Karpas-422 (cell line): ENCODE measurements at places on chromosomes 13 and 19.
A peak's percentile ranks its signal among the peaks of the same experiment; 100 is the strongest.

DNA sequence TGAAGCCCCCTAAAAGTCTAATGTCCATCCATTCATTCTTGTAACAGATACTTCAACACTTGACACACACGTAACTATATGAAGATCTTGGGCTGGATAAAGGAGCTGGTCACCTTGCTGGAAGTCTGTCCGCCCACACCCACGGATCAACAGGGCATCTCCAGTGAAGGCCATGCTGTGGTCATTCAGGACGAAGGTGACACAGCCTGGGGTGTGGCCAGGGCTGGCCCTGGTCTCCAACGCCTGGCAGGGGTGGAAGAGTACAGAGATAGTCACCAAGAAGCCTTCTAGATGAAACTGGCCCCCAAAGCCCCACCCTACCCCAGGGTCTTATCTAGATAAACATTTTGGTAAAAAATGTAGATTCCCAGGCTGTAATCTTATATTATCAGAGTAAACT is 6.8 kb upstream of the PHLDB3 start:
- no peak for DNase-seq

DNA sequence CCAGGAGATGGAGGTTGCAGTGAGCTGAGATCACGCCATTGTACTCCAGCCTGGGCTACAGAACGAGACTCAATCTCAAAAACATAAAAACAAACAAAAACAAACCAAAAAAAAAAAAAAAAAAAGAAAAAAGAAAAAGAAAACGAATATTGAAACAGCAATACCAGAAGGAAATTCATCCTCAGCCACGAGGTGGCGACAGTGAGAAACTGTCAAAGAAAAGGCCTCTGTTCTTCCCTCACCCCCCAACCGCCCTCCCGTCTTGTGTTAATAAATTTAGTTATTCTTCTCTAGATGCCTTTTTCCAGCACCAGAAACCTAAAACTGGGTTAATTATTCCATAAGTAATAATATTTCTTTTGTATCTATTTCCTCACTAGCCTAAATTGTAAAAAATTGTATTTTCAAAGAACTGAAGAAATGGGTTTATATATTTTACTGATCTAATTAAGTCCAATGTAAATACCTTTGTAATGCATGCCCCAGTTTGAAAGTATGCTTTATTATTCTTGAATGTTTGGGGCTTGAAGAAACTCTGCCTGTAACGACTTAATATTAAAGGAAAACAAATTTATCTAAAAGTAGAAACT is 38.6 kb downstream of the LIG4 start:
- peak; percentile 85 for DNase-seq

DNA sequence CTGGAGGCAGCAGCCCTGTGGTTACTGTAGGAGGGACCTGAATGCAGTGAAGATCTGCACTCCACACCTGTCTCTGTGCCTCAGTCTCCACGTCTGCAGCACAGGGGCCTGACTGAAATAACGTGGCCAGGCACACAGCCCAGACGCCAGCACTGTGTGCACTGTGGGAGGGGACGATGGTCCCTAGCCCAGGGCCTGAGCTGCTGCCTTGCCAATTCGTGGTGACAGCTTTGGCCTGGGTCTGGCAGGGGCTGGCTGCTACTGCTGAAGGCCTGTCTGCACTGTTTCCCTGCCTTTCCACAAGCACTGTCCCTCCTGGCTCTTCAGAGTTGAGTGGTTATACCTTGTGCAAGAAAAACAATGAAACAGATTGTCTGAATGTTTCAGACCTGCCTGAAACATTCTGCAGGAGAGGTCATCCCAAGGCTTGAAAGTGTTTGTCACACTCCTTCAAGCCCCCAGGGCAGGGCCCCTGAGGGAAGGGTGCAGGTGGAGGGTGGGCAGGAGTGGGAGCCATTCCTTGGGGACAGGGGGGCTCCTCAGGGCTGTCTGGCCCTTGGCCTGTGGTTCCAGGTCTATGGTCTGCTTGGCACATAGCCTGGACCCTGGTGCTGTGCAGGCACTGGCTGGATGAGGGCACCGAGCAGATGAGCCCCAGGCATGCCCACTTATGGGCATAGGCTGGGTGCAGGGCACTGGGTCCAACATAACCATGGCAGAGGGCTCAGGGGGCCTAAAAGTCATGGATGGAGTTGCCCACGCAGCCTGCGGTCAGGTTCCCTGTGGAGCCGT is 38.7 kb upstream of the LDLR start:
- peak; percentile 54 for DNase-seq

- no peak for DNase-seq
These were observed 2.6 kb downstream of the PCDH17 start for GRCh38 chr13:57633950-57634838.

GRCh38 chr19:38252385-38252784 is 3.8 kb downstream of the PPP1R14A start:
- DNase-seq = no peak

DNA sequence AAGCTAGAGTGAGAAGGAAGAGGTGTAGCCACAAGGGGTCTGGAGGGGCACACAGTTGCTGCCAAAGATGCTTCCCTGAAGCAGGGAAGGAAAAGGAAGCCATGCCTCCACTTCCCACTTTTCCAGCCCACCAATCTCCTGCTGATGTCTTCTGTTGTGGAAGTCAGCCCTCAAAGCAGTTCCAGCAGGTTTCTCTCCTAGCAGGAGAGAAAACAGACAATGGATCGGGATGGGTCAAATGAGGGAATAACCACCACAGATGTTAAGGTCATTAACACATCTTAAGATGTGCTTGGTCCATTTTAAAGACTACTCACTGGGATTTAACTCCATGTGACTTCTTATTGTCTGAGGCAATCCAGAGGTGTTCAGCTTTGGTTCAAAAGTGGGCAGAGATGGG is 284.1 kb upstream of the SOX21 start:
- no peak for DNase-seq

GRCh38 chr13:93199856-93200255 is 26.8 kb upstream of the GPC6 start:
- no peak for DNase-seq

DNA sequence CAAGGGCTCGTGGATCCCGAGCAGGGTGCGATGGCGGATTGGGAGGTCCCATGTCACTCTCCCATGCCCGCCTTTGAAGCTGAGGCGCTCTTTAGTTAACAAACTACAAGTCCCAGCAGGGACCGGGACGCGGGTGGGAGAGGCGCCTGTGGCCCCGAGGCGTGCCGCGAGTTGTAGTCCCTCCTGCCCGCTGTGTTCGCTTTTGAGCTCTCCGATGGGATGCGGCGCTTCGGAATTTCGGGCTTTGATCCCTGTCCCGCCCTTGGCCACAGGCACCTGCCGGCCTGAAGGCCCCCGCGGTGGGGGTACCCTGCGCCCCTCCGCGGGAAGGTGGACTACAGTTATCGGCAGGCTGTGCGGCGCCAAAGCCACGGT is 11.0 kb downstream of the CYTH2 start:
- no peak for DNase-seq

- no peak for DNase-seq
These were observed 64.4 kb upstream of the NPAS1 start for GRCh38 chr19:46954993-46955812.

DNA sequence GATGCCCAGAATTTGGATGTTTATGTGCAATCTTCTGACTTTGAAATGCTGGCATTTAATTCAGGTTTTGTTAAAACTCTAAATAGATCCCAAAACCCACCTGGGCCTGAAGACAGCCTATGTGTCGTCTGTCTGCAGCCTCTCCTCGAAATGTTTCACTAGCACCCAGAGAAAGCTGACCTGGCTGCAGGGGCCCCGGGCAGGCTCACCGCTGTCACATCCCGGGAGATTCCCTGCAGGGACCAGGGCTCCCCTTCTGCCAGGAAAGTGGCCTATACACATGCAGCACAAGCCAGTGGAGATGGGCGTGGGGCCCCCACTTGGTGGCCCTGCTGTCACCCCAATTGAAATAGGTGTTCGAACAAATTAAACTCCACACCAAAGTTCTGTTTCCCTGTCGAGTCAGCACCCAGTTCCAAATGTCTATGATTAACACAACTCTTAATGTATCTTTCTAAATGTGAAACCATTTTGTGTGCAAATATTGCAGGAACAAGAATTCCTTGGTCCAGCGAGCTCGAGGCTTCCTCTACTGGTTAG is 145.8 kb upstream of the ZNF507 start:
- DNase-seq = no peak

GRCh38 chr13:102317593-102317992 is 84.3 kb downstream of the FGF14 start:
- no peak for DNase-seq

DNA sequence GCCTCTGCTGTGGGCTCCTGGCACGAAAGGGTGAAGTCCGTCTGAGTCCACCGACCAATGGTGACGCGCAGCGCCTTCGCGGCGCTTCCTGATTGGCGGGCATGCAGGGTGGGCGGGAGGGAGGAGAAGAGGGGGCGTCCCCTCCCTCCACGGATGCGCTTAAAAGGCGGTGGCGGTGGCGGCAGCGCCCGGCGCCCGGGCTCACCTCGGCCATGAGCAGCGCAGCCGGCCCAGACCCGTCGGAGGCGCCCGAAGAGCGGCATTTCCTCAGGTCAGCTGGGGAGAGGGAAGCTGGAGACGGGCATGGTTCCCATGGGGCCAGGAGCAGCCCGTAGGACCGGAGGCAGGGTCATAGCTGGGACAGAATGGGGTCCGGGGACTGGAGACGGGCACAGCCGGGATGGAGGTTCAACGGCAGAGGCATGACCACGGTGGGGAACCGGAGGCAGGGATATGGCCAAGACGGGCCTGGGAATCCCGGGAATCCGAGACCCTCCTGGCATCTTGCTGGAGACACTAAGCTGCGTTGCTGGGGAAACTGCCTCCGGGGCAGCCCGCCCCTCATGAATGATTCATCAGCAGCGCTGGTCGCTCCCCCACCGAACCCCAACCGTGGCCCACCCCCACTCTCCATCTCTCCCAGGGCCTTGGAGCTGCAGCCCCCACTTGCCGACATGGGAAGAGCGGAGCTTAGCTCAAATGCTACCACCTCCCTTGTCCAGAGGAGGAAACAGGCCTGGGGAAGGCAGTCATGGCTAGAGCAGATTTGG is at the start of gene YJEFN3:
YJEFN3 (plus strand) TSS at position 191 of the 770 bp plus-strand sequence; CDS start at position 213, 22 bp downstream.
- DNase-seq = no peak

DNA sequence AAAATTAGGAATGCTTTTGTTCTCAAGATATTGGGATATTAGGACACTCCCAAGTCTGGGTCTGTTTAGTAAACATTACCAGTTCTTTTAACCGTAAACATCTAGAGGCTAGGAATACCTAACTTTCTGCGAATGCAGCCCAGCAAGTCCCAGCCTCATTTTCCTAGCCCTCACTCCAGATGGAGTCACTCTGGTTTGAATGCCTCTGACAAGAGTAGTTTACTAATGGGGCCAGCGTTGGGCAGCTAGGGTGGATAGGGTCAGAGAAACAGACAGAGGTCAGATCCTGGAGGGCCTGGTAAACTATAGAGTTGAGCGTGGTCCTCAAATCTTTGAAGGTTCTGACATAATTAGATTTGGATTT is 53.6 kb downstream of the WDFY2 start:
- no peak for DNase-seq

DNA sequence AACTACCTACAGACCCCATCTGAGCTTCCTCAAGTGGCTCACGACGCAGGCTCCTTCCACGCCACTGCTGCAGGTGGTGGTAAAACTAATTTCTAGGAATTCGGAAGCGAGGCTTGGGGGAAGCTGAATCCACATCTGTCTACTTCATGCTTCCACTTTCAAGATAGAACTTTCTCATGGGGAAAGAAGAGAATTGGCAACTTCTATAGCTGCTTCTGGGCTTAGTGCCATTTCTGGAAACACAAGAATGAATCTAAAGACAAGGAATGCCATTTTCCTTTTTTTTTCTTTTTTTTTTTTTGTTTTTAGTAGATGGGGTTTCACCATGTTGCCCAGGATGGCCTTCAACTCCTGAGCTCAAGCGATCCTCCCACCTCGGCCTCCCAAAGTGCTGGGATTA is 2.8 kb upstream of the NLRP12 start:
- no peak for DNase-seq

GRCh38 chr13:100403675-100404074 is 184.9 kb downstream of the GGACT start:
- no peak for DNase-seq

- no peak for DNase-seq
These were observed 25.2 kb downstream of the RXFP2 start for GRCh38 chr13:31764556-31764955.

DNA sequence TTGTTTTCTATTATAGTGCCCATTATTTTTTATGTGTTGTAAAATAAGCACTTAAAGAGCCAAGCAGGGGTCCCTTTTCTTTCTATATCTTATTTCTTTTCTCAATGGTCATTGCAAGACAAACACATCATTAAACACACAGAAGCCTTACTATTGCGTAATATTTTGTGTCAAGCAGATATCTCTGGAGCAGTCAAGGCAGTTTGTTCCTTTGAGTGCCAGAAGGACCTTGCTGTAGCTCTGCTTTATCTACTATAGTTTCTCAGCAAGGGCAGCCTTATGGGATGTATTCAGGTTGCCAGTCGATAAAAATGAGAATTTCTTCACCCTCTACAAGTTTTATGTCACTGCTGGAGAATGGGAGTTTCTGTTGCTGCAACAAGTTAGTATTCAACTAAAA is 319.3 kb downstream of the TDRD3 start:
- no peak for DNase-seq

DNA sequence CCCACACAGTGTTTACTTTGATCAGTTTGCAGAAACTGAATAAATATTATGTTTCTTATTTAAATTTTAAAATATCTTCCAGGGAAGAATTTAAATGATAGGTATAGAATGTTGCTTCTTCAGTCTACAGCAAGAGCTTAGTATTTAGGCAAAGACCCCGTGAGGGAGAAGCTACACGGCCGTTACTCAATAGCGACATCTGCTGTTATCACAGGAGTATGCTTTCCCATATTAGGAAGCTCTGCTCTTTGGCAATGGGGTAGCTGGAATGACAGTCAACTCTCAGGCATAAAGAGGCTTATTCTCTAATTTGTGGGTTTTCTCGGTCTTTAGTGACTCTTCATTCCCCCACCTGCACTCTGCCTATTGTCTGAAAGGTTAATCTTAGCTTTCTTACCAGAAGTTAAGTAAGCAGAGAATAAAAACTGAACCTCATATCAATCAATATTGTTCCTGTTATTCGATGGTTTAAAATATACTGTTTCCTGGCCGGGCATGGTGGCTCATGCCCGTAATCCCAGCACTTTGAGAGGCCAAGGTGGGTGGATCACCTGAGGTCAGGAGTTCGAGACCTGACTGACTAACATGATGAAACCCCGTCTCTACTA is 13.2 kb upstream of the LHFPL6 start:
- DNase-seq = peak; percentile 88

DNA sequence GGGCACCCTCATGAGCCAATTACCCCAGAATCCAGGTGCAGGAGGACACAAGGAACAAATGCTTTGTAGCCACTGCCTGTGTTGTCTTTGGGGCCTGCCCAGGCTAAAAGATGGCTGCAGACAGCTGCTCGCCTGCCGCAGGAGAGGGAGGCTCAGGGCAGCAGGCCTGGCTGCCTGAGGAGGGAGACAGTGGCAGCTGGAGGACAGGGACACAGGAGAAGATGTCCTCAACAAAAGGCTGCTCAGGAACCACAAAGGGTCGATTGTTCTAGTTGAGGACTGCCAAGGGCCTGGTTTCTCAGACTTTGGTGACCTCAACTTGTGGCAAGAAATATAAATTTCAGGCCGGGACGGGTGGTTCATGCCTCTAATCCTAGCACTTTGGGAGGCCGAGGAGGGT is 7.6 kb downstream of the SIRT2 start:
- DNase-seq = no peak

GRCh38 chr19:50943074-50943828 is 9.6 kb downstream of the KLK5 start:
- no peak for DNase-seq
